ENCODE measurements at places on chromosomes 1 and 21.

DNA sequence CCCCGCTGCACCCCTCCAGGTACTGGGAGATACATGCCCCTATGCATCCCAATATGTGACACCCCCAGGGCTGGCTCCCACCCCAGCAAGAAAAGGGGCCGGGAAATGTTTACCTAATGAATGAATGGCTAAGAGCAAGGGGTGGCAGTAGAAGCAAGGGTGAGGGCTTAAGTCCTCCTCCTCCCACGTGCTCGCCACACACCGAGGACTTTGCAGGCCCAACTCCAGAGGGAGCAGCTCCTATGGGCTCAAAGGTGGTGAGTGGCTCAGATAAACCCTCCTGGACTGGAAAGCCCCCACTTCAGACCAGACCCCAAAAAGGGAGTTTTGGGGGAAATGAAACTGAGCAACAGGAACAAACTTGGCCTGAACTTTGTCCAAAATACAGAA, 11.4 kb downstream of the SLC45A3 start:
- no peak for DNase-seq

GRCh38 chr1:80582980-80583379, 1217.8 kb upstream of the ADGRL2 start:
- DNase-seq, result no peak

GRCh38 chr21:32858628-32859027, 87.1 kb upstream of the PAXBP1 start:
- DNase-seq, result no peak

DNA sequence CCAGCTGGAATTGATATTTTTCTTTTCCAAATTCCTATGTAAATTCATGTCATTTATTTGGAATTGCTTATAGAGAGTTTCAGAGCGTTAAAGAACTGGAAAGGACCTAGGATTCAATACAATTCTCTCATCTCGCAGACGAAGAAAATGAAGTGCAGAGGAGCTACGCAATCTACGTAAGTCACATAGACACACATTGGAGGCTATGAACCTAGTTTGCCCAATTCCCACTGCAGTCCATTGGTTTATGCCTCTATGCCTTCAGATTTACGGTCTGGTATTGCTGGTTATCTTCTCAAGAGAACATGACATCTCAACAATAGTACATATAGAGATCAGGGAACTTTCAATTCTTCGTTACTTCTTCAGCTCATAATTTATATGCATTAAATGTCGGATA, 971 bp upstream of the RNF2 start:
- DNase-seq, result no peak

- DNase-seq, result no peak
Observed at GRCh38 chr1:203772836-203773235, 7.9 kb downstream of the LAX1 start.

- no peak for DNase-seq
Observed at GRCh38 chr21:14491269-14491681, 54.8 kb downstream of the SAMSN1 start.

GRCh38 chr21:44303490-44303981, 3.7 kb downstream of the PFKL start:
- no peak for DNase-seq

DNA sequence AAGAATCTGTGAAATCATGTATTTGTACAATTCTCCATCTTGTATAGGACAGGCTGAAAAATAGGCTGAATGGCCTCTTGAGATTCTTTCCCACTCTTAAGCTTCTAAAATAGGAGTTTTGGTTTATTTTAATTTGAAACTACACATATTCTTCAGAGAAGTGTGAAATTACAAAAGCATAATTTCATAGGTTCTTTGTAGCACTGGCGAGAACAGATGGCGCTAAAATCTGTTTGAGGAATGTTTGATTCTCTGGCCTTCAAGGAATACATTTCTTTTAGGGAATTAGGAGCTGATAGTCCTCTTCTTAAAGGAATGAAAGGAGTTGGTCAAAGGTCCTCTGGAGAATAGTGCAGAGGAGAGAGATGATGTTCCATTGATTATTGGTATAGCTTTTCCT, 44.9 kb downstream of the CC2D1B start:
- no peak for DNase-seq

GRCh38 chr1:201882665-201883132, 6.0 kb upstream of the SHISA4 start:
- no peak for DNase-seq
